HuH-7.5 (cell line): ENCODE measurements at places on chromosomes 16 and 17.

GRCh38 chr17:17726458-17727060 lies 45.3 kb downstream of the RAI1 start:
- DNase-seq = no peak

GRCh38 chr17:18950944-18951905 lies 740 bp upstream of the SLC5A10 start:
- no peak for DNase-seq

- DNase-seq = no peak
These were observed 100.5 kb downstream of the XYLT1 start for GRCh38 chr16:17370223-17370707.

- DNase-seq = no peak
These were observed 171.0 kb downstream of the XYLT1 start for GRCh38 chr16:17299790-17300189.
